ENCODE measurements at places on chromosomes 6 and 20.

DNA sequence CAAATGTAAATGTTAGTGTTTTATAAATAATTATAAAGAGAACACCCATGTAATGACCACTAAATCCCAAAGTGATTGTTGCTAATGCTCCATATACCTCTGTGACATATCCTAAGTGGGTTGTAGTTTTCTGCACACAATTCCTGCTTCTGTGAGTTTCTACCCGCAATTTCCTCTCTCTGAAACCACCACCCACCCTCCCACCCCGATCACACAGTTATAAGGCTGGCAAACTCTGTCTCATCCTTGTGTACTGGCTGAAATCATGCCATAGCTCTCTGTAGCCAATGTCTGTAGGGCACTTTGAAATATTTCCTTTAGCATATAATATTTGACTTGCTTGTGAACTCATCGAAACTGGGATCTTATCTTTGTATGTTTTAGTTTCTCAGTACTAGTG lies 236.6 kb downstream of the PLCB1 start:
- DNase-seq = no peak

- DNase-seq = peak; percentile 81
Observed at GRCh38 chr6:45613656-45614055, 235.9 kb upstream of the SUPT3H start.

GRCh38 chr6:37171201-37171969 lies 1.4 kb downstream of the PIM1 start:
- peak; percentile 52 for DNase-seq

DNA sequence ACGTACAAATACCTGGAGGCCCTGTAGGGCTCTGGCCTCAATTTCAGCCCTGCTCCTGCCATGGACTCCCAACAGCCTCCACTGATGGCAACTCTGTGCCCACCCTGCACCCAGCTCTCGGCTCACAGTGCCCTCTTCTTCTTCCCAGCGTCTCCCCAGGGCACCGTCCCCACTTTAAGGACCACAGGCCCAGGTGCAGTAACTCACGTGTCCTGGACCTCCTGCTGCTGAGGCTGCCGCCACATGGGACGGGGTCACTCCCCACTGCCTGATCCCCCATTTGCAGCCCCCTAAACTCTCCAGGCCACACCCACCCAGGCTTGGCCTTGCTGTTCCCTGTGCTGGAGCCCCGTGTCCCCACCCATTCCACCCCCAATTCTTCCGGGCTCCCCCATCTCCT lies 223.4 kb downstream of the PREX1 start:
- no peak for DNase-seq

DNA sequence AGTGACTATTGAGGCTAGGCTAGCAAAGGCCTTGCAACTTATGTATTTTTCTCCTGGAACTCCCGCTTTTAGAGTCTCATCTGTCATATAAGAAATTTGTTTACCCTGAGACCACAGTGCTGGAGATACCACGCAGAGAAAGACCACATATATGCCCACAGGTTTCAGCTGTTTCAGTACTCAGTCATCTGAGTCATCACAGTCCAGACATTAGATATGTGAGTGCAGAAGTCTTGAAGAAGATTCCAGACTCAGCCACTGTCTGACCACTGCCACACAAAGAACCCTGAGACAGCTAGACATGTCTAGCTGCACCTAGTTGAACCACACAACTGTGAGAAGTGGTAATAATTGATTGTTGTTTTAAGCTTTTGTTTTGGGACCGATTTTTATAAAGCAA lies 648.3 kb downstream of the EPM2A start:
- peak; percentile 72 for DNase-seq
